ENCODE measurements at places on chromosomes 11 and 22. TPM values are rescaled to one million over a fixed set of nuclear protein-coding genes. Genes with fewer than 3 reads are reported as not detected.
A peak's percentile ranks its signal among the peaks of the same experiment; 100 is the strongest.

The IL18 gene
- total RNA-seq = 1.1 TPM

The LSP1 gene
- not detected for total RNA-seq

The TMEM223 gene
- 22.9 TPM for total RNA-seq

The PYGM gene
- total RNA-seq = 9.7 TPM

The HDHD5 gene
- 69.3 TPM for total RNA-seq

The ADM2 gene
- 8.0 TPM for total RNA-seq

The SMTNL1 gene
- not detected for total RNA-seq

GRCh38 chr11:67056267-67057204 lies at the start of gene RHOD:
TSS of gene RHOD (plus strand) at chr11:67056847. CDS start at chr11:67056903, 56 bp downstream.
- peak; percentile 86 for DNase-seq

GRCh38 chr22:27197618-27198017 lies 540.2 kb downstream of the MIAT start:
- no peak for DNase-seq

- DNase-seq = no peak
These were observed 37.3 kb downstream of the LRFN4 start for GRCh38 chr11:66894141-66894540.

DNA sequence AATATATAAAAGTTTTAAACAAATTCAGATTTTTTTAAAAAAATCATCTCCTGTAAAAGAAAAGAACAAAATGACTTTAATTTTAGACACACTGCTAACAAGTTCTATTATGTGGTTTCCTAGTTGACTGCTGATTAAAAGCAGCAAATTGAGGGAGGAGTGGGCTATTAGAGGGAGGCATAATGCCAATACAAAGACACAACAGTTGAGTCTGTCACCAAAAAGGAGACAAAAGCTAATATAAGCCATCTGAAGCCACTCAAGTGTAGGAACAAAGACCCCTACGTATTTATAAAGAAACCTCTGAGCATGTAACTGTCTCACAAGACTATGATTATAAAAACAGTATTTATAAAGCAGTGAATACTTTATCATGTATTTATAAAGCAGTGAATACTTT lies 28.6 kb downstream of the TMEM123 start:
- DNase-seq = no peak

GRCh38 chr22:30159561-30160353 lies 79.5 kb downstream of the HORMAD2 start:
- DNase-seq = no peak

GRCh38 chr11:124746621-124747243 lies 5.3 kb downstream of the VSIG2 start:
- peak; percentile 88 for DNase-seq

DNA sequence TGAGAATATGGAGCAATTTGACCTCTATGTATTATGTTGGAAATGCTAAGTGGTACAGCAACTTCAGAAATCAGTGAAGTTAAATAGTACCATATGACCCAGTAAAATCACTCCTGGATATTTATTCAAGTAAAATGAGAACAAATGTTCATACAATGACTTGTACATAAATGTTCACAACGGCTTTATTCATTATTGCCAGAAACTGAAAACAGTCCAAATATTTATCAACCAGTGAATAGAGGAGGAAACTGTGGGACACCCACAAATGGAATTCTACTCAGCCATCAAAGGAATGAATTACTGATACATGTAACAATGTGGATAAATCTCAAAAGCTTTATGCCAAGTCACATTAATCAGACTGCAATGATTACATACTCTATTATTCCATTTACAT lies 416.3 kb downstream of the AASDHPPT start:
- DNase-seq = no peak

- no peak for DNase-seq
These were observed 14.9 kb downstream of the TMEM121B start for GRCh38 chr22:17106161-17106784.

DNA sequence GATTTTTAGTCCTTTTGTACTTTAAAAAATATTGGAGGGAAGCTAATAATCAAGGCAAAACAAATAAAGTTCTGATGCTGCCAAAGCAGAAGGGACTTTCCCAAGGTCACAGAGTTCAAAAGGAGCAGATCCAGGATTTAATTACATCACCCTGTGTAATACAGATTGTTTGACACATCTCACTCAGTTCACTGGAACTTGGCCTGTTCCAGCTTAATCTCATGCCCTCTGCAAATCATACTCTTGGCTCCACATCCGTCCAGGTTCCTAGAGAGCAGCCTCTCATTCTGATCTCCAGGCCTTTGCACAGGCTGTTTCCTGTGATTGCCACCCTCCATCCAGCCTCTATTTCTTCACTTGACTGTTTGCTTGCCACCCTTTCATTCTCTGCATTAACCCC lies 151.7 kb downstream of the SPON1 start:
- DNase-seq = no peak

GRCh38 chr11:129973068-129973467 lies 29.6 kb downstream of the PRDM10 start:
- DNase-seq = no peak

- no peak for DNase-seq
These were observed 21.6 kb downstream of the TMPRSS5 start for GRCh38 chr11:113684496-113684895.

GRCh38 chr11:66782726-66783125 lies 53.7 kb upstream of the SPTBN2 start:
- no peak for DNase-seq

- no peak for DNase-seq
These were observed 818.8 kb upstream of the CHORDC1 start for GRCh38 chr11:91041626-91042025.

DNA sequence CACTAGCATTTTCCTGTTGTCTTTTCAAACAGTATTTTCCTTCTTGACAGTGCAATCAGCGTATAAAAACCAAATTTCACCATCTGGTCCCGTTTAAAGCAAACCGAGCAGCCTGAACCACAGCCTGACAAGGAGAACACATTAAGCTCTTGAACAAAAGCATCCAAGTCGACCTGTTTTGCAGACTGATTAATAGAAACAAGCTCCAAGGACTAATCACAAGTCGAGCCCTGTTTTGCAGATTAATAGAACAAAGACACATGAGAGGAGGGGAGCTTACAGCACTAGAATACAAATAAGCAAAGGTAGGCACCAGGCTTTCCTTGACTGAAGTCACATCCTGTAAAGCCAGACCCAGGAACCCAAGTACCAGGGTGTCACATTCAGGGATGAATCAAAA lies 104.8 kb downstream of the MPPED2 start:
- no peak for DNase-seq

- DNase-seq = no peak
These were observed 163.7 kb upstream of the ZBED5 start for GRCh38 chr11:11021563-11021962.

- DNase-seq = no peak
These were observed 99.5 kb downstream of the CCDC81 start for GRCh38 chr11:86473991-86474833.

DNA sequence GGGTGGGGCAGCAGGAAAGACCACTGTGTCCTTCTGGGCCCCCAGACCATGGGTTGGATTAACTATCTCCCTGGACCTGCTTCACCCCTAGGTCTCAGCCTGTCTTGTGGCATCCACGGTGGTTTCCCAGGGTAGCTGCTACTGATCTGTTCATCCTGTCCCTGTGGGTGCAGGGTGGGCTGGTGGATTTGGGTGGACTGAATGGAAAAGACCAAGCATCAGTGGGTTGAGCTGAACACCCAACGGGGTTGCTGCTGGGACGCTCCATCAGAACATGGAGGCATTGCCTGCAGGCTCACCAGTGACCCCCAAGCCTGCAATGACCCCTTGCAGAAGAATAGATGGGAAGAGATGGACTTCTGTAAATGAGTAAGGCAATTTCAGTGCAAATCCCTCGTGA lies 812.1 kb downstream of the TBC1D22A start:
- DNase-seq = no peak

DNA sequence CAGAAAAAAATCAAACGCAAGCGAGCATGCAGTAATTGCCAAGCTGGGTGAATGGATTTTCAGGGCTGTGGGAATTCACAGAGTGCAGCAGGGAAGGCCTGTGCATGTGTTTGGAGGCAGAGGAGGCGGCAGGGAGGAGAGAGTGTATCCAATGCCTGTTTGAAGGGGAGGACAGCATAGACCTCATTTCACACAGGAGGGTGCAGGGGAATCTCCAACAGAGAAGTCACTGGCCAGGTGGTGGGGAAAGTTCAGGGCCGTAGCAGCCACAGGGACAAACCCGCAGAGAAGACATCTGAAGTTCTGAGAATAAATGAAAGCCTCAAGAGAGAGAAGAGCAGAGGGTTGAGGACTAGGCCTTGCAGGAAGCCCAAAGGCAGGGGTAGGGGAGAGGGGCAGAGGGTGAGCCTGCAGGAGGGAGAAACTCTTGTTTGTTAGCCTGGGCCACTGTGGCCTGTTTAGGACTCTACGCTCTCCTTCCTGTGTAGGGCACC lies 19.2 kb upstream of the KDM2A start:
- no peak for DNase-seq

- no peak for DNase-seq
These were observed 100.2 kb upstream of the CHRM4 start for GRCh38 chr11:46491661-46492330.
